Stimulated activated CD8-positive, alpha-beta memory T cell treated with anti-CD3 and anti-CD28 coated beads, Interleukin-15, amount 100 ng/mL, for 24 hours (primary cell): ENCODE measurements at places on chromosomes 6 and 20.

GRCh38 chr20:6299456-6299855 is 176.6 kb upstream of the FERMT1 start:
- DNase-seq, result no peak

- no peak for DNase-seq
Measured at GRCh38 chr6:57247603-57248002, 25.5 kb upstream of the RAB23 start.

GRCh38 chr6:15555101-15556038 is 107.5 kb downstream of the DTNBP1 start:
- no peak for DNase-seq

DNA sequence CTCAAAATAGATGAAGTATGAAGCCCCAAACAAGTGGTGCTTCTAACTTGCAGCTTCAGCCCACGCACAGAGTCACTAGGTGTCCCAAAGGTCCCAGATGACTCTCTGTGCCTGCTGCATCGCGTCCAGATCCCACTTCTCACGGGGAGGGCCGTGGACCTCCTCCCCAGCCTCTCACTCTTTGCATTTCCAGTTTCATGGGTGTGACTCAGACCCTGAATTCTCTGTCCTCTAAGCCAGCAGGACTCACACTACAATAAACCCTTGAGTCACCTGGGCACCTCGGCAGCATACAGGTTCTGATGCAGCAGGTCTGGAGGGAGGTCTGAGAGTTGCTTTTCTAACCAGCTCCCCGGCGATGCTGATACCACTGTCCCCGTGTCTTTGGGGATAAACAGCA is 114.0 kb upstream of the RIN2 start:
- no peak for DNase-seq

DNA sequence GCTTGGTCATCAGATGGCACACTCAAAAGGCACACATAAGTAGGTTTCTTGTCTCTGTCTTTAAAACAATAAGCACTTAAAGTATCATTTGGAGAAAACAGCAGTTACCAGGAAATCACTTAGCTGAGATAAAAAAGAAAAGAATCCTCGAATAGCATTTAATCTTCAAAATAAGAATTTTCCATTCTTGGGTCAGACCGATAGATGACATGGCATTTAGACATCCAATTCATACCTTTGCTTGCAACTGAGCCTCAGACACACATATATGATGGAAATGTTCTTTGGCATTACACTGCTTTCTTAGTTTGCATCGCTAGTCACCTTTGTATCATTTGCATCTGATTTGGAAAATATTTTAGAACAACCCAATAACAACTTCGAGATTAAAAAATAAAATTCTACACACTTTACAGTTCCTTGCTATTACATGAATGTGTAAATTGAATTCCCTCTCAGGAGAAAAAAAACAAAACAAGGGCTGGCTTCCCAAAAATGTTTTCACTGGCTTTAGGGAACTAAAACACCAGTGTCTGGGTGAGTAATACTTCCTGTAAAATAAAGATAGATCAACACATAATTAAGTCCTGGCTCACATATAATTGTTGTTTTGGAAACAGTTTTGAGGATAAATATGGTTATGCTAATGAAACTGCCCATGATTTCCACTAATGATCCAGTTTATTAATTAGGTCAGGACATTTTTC is 1.3 kb upstream of the RNF217 start:
- no peak for DNase-seq

GRCh38 chr20:31685853-31686643 is 36.6 kb downstream of the BCL2L1 start:
- no peak for DNase-seq

GRCh38 chr20:40711079-40711478 is 22.0 kb upstream of the MAFB start:
- DNase-seq, result no peak

- DNase-seq, result no peak
Measured at GRCh38 chr20:54223751-54224150, 15.9 kb downstream of the PFDN4 start.

DNA sequence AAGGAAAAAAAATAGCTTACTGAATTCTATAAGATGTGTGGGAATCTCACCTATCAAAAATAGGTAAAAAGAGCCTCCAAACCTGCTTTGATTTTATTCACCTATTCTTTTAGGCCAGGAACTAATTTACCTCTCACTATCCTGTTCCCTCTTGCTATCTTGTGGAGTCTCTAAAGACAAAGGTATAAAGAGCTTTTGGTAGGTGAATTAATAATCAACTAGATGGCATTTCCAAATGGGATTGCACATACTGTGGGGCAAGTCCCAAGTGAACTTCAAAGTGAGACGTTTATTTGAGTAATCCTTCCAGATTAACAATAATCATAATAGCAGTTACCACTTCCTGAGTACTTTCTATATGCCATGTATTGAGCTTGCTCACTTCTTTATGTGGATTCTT is 2.8 kb downstream of the FAM8A1 start:
- DNase-seq, result no peak

GRCh38 chr6:83853178-83854000 is at the start of gene RIPPLY2:
Gene RIPPLY2, plus strand, starts transcription at chr6:83853360. Its CDS starts 57 bp downstream, at chr6:83853417.
- no peak for DNase-seq

- DNase-seq, result no peak
Measured at GRCh38 chr20:8766868-8767390, 302.0 kb upstream of the PLCB4 start.

- no peak for DNase-seq
Measured at GRCh38 chr20:34180460-34181120, 60.6 kb upstream of the ASIP start.

DNA sequence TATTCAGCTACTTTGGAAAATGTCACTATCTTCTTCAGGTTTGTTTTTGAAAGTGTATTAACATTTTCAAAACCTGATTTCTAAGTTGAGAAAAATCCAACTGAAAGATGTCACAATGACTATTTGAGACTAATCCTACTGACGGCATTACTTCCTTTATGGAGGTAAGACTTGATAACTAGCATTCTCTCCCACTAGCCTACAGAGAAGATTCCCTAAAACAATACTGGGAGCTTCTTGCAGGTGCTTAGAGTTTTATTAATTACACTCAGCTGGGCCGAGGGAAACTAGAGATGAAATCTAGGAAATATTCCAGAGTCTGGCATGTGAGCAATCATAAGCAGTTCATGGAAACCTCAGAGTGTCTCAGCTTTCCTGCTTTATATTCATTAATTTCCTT is 114.0 kb downstream of the LCA5 start:
- DNase-seq, result no peak

- no peak for DNase-seq
Measured at GRCh38 chr6:134425513-134425912, 107.6 kb upstream of the SGK1 start.

GRCh38 chr6:128070406-128070805 is 169.5 kb upstream of the THEMIS start:
- no peak for DNase-seq

- no peak for DNase-seq
Measured at GRCh38 chr20:57804470-57805250, 94.8 kb upstream of the PMEPA1 start.

DNA sequence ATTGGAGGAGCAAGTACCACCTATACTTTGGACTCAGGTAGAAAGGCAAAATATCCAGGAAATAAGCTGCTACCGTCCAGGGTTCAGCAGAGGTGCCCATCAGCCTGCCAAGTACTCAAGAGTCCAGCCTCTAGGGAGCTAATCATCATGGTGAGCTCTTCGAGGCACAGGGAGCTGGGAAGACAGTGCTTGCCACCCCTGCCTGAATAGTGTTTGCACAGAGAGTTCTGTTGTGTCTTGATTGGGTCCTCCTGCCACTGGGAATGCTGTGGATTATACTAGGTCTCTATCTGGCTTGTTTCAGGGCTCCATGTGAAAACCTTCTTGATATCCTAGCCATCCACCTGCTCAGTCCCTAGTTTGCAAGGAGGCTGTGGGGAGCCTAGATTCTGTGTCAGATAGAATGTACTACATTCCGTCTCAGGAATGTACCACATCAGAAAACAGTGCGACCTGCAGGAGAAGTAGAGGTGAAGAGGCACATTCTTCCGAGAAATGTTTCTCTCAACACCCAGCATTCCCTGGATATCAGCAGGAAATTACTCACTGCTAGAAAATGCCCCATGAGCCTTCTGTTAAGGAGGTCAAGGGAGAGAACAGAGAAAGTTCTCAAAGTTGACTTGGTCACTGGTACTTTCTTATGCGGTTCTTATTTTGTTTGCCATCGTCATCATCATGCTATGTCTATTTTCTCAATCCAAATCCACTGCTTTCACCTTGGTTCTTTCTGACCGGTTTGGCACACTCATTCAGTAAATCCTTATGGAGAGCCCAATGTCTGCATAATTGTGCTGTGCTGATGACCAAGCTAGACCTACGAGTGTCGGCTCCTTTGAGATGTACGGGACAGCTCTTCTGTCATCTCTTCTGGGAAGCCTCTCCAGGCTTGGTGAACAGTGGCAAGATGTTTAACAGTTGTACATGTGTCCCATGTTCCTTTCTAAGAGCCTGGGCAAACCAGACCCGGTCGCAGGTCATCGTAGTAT is 30.7 kb downstream of the PTPN1 start:
- no peak for DNase-seq

DNA sequence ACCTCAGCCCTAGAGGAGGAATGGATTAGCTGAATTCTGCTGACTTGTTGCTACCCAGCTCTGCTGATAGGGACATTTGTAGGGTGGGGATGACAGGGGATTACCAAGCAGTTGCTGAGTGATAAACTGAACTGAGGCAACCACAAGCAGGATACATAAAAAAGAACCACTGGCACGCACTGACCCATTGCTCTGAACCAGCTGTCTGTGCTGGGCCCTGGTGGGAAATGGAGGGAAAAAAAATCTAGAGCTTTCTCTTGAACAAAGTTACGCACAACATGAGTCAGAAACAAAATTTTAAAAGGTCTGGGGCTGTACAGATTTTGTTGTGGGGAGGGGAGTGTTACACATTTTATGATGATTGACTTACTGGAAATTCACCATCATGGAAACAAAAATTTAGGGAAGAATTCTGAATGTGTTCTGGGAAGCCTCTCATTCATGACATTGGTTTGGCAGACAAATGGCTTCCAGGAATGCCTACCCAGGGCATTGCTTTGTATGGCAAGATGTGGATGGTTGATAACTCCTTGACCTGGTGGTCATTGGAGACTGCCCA is 37.7 kb downstream of the FOXO3 start:
- no peak for DNase-seq

DNA sequence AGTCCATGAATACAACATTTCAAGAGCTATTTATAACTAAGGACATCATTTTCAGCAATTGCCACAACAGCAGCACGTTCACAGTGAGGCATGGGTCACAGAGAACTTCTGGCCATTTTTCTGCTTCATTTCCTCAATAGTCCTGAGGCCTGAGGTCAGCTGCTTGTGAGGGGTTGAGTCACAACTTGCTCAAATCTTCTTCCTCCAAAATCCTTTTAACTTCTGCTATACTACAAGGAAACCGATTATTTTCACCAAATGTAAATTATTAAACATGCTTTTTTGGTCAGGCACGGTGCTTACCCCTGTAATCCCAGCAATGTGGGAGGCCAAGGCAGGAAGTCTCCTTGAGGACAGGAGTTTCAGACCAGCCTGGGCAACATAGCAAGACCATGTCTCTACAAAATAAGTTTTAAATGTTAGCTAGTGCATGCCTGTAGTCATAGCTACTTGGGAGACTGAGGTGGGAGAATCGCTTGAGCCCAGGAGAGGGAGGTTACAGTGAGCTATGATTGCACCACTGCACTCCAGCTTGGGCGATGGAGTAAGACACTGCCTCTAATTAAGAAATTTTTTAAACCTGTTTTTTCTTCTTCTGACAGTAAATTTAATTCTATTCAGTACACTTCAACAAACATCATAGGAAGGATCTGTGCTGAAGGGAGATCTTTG is 11.1 kb upstream of the SLC16A10 start:
- no peak for DNase-seq
